ENCODE measurements at places on chromosomes 3 and 15.

- DNase-seq = no peak
These were observed 182.2 kb downstream of the FNDC3B start for GRCh38 chr3:172221547-172221946.

- no peak for DNase-seq
These were observed 20.7 kb downstream of the SCN5A start for GRCh38 chr3:38628835-38629234.

DNA sequence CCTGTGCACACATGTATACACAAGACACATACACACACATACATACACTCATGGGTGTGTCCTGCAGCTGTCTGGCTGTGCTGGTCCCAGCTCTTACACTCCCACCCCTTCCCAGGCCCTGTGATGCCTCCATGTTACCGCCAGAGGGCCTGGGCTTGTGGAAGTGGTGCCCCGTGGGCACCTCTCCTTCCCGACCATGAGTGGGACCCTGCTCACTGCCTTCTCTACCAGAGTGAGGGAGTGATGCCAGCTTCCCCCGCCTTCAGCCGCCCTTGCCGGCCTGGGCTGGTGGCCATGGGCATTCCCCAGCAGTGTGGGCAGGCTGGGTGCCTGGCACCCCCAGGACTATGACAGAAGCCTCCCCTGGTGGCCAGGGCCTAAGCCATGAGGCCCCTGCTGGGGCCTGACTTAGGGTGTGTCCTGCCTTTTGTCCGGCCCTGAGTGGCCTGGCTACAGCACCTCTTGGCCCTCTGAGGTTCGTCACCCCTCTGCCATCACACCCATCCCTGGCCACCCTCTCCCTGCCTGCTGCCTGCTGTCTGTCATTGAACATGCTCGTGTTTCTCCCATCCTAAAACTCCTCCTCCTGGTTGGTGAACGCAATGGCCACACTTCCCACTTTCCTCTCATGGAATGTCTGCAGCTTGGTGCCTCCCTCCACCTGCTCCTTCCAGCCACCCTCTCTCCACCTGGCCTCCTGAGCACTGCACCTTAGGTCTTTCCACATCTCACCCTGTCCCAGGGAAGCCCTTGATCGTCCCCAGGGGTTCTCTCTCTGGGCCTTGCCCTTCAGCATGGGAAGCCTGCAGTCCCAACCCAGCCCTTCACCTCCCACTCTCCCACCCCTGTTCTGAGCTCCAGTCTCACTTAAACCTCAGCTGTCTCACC, 14.6 kb downstream of the HDAC11 start:
- no peak for DNase-seq

GRCh38 chr3:109132801-109133473, 3.6 kb upstream of the C3orf85 start:
- DNase-seq = no peak
